SHP77 (cell line): ENCODE measurements at places on chromosomes 2 and 18.
A peak's percentile ranks its signal among the peaks of the same experiment; 100 is the strongest.

DNA sequence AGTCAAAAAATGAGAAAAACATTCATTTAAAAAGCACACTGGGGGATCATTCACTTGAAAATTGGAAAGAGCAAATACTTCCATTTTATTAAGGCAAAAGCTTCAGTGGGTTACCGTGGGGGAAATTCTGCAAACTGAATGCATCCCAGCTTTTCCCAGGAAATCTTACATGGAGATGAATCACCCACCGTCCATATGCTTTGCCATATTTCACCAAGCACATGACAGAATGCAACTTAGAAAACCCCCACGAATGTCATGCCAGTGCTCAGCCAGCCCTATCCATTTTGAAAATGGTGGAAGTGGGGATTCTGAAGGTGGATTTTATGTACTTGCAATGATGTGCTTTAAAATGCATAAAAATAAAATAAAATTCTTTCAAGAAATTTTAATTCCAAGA, 485.5 kb upstream of the ID2 start:
- DNase-seq = no peak

- DNase-seq = no peak
Measured at GRCh38 chr2:238709325-238710025, 138.4 kb upstream of the TWIST2 start.

DNA sequence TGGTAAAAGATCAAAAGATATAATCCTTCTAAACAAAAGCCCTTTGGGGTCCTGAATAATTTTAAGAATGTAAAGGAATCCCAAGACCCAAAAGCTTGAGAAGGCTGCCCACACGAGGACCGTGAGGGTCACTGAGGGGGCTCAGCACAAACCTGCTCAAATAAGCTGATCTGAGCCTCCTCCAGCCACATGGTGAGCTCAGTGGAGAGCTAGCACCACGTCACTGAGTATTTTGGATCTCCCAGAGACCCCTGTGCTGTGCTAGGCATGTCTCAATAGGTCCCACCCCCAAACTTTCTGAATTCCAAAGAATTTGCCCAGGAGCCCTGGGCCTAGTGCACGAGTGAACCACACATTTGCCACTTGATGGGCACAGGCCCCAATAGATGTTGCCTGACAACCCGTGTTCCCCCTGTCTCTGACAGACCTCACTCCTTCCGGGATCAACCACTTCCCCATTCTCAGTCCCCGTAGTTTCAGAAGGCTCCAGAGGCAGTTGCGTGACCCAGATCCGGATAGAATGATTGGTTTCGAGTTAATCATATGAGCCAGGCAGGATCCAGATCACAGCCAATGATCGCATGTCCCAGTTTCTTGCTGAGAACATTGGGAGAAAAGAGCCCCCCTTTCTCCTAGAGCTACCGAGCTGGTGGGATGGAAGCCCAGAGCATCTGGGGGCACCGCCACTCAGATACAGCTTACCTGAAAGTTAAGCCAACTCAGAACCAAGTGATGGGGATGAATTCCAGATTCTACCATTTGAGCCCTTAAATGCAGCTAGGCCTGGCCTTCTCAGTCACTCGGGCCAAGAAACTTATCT, 203.8 kb downstream of the TNS1 start:
- DNase-seq = no peak

DNA sequence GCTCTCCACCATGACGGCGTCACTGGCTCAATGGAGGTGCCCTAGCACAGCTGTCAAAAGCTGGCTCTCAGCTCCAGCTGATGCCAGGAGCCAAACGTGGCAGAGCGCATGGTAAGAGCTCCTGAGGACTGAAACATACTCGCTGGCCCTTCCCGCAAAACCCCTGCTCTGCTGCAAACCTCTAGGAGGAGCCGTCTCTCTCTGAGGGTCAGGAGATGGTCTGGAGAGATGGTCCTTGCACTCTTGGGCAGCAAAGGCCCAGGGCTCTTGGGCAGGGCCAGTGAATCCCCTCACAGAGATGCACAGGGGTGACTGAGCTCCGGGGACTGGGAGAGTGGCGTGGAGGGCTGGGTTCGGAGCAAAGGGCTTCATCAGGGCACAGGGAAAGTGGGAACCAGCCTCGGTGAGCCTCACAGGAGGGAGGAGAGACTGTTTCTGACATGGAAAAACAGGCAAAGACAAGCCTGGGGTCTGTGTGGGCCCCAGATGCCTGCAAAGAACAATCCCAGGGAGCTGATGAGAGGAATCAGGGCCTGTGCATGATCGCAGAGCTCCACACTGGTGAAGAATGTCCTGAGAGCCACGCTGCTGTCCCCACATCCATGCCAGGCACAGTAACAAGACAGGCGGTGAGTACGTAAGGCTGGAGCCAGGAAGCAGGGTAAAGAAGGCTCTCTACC, 17.2 kb downstream of the SNORC start:
- no peak for DNase-seq

GRCh38 chr2:222451224-222451674, 26.9 kb downstream of the SGPP2 start:
- DNase-seq = no peak

GRCh38 chr2:168180483-168180882, 66.9 kb downstream of the STK39 start:
- DNase-seq = no peak

GRCh38 chr2:163247847-163248220, 409.3 kb upstream of the KCNH7 start:
- no peak for DNase-seq

DNA sequence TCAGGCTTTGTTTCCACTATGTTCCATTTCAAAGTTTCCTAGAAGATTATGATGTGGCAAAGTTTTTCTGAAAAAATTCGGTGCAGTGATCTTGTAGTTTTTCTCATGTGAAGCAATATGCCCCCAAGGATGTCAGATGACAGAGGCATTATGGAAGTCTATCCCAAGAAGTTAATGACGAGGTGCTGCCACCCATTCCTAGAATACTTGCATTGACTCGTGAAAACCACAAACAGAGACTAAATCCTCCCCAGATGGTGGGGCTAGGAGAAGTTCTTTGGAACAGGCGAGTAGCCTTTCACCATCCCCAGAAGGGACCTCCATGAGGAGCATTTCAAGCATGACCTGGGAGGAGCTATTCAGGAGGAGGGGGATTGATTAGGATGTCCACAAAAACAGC, 40.2 kb upstream of the COPS8 start:
- DNase-seq = no peak

DNA sequence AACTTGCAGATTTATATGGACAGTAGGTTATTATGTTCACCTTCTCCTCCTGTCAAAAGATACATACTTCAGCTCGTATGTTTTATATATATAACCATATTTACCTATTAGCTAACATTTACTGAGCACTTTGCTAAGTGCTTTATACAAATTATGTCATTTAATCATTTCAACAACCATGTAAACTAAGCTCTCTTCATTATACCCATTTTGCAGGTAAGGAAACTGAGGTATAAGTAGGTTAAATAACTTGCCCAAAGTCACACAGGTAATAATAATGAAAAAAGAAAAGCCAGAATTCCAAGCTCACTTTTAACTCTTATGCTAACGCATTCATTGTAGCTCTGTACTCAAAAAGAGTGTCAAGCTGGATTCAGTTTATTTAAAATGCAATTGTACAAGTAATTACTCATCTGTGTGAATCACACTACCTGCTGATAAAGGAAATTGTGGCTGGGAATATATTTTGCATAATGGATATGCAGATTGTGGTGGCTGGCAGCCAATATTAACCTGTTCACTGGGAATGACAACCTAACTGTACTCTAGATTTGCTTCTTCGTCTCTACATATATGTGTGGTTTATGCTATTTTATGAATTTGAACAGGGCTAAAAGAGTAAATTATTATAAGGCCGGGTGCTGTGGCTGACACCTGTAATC, 20.6 kb downstream of the SLC16A14 start:
- no peak for DNase-seq

DNA sequence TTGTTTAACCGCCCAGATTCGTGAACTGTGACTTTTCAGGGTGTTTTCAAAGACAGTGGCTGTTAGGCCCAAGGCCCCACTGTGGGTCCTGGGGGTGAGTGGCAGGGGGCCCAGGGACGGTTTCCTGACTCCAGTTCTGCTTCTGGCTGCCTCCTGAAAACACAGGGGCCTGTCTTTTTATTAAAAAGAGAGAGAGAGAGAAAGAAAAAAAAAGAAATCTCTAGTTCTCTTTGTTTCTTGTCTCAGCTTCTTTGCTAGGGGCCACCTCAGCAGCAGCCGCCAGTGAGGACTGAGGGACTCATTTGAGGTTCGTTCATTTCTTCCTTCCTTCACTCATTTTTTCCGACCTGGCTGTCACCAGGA, 15.4 kb upstream of the E2F6 start:
- DNase-seq = no peak

- DNase-seq = no peak
Measured at GRCh38 chr2:170159060-170159459, 18.9 kb upstream of the MYO3B start.

GRCh38 chr2:8606649-8607550, 75.0 kb upstream of the ID2 start:
- no peak for DNase-seq

- DNase-seq = no peak
Measured at GRCh38 chr2:197704434-197705120, 592 bp upstream of the MARS2 start.

DNA sequence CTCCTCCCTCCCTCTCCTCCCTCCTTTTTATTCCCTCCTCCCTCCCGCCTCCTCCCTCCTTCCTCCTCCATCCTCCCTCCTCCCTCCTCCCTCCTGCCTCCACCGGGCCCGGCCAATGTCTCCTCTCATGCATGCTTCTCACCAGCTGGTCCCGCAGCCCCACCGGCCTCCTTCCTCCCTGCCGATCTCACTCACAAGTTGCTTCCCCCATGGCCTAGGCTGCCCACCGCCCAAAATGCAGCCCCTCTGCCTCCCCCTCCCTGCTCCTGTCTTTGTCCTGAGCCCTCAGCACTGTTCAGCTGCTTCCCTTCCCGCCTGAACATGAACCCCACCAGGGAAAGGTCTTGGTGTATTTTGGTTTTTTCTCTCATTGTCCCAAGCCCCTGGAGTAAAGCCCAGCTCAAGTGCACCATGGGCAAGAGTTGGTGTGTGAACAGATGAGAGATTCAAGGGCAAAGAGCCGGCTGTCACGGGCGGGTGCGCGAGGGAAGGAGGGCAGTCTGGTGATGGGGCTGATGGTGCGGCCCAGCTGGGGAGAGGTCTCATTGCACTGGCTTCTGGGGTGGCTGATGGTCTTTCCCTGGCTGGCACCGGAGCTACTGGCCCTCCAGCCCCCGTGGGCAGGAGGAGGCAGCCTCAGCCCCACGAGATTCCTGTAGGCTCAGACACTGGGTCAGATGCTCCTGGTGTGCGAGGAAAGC, 117.6 kb downstream of the TWIST2 start:
- no peak for DNase-seq

- no peak for DNase-seq
Measured at GRCh38 chr2:42854207-42854818, 61.9 kb upstream of the HAAO start.

DNA sequence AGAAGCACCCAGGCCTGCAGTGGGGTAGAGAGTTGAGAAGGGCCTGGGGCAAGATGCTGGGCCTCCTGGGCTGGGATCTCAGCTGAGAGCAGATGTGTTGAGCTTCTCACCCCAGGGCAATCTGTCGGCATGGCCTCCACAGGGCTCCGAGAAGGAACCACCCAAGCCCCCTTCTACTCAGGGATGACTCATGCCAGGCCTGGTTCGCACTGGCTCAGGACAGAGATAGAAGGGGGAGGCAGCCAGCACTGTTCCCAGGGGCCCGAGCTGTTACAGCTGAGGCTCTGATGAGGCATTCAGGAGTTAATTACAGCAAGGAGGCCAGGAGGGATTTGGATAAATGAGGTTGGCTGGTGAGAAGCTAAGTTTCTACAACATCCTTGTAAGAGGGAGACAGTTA, 62.5 kb downstream of the CENPO start:
- DNase-seq = no peak

DNA sequence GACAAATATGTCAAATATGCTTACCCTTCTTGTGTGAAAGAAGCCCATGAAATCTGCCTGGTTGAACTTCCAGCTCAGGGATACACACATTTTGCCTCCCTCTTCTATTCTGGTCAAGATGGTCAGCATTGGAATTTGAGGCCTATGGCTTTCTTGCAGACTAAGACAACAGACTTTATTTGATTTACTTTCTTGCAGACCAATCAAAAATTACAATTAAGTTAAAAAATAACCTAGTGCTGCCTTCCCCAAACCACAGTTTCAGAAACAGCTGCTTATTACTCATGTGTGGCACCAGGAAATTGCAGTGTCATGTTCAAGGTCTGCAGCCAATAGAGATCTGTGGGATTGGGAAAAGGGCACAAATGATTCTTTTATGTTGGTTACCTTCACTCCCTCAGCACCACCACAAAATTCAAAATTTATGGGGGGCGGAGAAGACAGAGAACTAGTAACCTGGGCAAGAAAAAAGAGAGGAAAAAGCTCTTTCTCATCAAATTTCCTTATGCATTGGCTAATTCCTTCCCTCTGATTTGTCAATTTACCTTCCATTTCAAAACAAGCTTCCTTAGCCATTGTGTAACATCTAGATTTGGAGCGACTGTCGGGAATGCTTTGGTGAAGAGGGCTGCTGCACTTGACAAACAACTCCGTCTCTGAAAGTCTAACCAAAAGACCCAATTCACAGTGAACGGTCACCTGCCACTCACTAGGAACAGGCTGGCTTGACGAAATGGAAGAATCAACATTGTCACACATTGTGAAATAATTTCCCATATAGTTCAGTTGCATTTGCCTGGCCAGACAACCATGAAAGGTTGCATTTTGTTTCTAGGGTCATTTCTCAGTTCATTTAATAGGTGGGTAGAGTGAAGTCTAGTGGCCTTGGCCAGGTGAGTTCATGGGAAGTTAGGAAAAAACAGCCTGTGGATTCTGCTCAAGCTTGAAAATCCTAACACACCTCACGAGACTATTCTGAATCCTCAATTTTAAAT, 100.4 kb upstream of the FZD5 start:
- DNase-seq = peak; percentile 0

DNA sequence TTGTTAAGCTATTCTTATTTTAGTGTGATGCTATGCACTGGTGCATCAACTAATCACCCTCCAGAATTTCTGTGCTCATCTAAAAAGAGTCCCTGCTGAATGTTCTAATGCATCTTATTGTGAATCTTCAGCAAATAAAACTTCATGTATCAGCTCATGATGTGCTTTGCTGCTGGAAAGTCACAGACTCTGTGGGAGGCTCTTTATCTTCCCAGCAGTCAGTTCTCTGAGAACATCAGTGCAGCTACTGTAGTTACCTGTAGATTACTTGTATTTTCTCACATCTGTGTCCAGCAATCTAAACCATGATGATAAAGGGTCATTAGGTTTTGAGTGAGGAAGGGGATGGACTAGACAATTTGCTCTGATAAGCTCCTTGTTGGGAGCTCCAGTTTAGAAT, 141.6 kb upstream of the SP3 start:
- no peak for DNase-seq

GRCh38 chr2:136858656-136859055, 93.3 kb downstream of the THSD7B start:
- DNase-seq = no peak

- no peak for DNase-seq
Measured at GRCh38 chr2:239267288-239267951, 133.4 kb downstream of the HDAC4 start.

DNA sequence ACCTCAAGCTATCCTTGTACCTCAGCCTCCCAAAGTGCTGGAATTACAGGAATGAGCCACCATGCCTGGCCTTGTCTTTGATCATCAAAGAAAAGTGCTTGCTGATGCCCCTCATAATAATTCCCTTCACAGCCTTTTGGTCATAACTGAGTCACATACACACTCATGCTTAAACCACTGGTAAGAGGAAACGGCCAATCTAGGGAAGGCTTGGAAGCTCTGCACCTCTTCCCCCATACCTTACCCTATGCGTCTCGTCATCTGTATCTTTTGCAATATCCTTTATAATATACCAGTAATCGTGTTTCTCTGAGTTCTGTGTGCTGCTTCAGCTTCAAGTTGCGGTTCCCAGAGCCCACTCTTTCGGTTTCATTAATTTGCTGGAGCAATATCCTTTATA, 4.8 kb upstream of the RNF138 start:
- no peak for DNase-seq
